ENCODE measurements at places on chromosomes 1 and 21.
A peak's percentile ranks its signal among the peaks of the same experiment; 100 is the strongest.

DNA sequence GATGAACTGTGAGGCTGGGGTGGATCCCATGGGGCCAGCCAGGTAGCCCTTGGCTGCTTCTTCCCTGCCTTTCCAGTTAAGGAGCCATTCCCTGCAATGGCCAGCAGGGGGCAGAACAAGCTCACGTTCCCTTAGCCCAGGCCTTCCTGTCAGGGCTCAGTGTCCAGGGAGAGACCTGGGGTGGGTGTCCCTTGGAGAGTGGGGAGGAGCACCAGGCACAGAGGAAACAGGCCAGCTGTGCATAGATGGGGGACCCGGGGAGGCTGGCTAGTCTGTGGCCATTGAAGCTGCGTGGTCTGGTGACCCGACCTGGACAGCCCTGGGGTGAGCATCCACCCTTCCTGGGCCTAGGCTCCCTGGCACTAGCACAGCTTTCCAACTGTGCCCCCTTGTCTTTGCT, 13.2 kb upstream of the EPS8L3 start:
- DNase-seq, result peak; percentile 65

DNA sequence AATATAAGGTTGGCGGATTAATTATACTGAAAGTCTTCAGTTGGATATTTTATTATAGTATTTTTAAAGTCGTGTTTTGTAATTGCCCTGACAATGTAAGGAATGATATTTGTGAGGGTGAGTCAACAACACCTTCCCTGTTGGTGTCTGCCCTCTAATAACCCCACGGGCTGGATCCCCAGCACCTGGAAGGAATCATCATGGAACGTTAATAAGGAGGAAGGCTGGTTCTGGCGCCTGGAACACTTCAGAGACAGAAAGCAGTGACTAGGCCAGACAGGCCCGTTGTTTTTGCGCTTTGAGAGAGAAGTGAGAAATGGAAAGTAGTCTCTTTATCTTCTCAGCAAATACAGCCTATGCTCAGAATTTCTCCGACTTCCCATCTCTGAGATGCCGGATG, 31.6 kb downstream of the TEX35 start:
- no peak for DNase-seq

DNA sequence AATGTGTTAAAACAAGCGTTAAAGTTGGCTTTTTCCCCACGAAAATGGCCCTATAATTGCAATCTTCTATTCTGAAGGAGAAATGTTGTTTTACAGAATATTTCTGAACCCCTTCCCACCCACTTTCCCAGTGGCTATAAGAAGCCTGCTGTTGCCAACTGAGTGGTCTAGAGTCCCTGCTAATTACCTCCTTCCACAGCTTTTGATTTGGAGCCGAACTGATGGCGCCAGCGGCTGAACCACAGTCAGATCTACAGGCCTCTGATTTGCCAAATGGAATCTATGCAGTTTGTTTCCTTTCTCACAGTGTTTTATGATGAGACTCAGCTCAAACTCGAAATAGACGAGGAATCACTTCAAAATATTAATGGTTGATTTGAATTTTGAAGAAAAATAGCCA, 76.0 kb upstream of the C1orf105 start:
- DNase-seq, result no peak

GRCh38 chr1:113031171-113031933, 41.6 kb upstream of the LRIG2 start:
- DNase-seq, result no peak

- DNase-seq, result no peak
Measured at GRCh38 chr1:244851546-244852231, 12.7 kb downstream of the HNRNPU start.

DNA sequence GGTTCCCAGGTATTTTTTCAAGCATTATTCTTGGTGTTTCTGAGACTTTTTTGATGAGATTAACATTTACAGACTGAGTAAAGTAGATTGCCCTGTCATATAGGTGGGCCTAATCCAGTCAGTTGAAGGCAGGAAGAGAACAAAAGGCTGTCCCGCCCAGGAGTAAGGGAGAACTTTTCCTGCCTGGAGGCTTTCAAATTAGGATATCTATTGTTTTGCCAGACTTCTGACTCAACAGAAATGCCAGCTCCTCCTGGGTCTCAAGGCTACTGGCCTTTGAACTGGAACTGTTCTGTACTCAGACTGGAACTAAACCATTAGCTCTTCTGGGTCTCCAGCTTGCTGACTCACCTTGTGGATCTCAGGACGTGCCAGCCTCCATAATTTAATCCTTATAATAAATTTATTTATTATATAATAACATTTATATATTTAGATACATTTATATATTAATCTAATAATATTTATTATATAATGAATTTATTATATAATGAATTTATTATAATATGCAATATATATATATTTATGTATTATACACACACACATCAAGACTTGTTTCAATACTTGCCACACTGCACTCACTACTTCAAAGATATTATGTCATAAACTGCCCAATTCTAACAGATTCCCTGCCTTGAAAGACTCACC, 510.8 kb upstream of the B3GALT2 start:
- no peak for DNase-seq

DNA sequence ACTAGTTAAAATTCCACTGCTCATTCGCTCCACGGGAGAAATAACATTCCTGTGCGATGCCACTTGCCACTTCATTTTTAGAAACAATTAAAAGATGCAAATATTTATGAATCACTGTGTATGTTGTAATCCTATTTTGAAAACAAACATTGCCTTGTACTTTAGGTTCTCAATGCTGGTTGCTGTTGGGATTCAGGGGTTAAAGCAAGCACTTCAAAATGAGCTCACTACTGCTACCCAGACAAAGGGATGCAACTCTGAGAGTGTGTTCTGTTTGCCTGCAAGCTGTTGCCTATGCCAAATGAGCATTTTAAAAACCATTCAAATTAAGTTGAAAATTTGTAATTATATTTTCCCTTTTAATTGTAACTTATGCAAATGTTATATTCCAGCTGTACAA, 87.5 kb downstream of the RWDD3 start:
- no peak for DNase-seq

- DNase-seq, result no peak
Measured at GRCh38 chr1:54409156-54410142, 3.3 kb upstream of the SSBP3 start.

GRCh38 chr1:239914751-239915231, 176.9 kb upstream of the FMN2 start:
- DNase-seq, result no peak

GRCh38 chr1:170226767-170227166, 81.0 kb downstream of the NTMT2 start:
- no peak for DNase-seq

DNA sequence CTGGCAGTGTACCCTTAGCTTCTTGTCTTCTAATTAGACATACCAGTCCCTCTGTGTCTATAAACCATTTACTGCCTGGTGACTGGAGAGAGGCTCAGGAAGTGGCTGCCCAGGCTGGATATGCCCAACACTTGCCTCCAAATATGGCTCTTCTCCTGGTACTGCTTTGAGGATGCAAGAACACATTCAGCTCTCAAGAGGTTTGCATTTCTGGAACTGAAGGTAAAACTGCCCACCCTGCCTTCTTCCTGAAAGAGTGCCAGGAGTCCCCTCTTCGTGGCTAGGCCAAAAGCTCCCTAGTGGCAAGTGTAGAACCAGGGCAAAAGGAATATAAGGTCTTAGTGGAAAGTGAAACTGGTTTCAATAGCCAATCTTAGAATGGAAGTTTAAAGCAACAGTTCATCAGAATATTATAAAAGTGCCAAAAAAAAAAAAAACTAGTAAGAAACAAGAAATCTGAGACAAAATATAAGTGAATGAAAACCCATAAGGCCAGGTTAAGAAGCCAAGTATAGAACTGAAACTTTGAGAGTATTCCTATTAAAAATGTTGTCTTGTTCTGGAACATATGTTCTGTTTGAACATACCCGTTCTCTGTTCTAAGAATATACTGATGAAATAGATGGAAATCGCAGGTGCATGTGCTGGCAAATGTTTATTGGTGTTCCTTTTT, 77.2 kb upstream of the CTTNBP2NL start:
- DNase-seq, result no peak

GRCh38 chr1:171744986-171745385, 3.1 kb upstream of the VAMP4 start:
- DNase-seq, result no peak

- no peak for DNase-seq
Measured at GRCh38 chr1:24850328-24850920, 79.7 kb downstream of the RUNX3 start.

DNA sequence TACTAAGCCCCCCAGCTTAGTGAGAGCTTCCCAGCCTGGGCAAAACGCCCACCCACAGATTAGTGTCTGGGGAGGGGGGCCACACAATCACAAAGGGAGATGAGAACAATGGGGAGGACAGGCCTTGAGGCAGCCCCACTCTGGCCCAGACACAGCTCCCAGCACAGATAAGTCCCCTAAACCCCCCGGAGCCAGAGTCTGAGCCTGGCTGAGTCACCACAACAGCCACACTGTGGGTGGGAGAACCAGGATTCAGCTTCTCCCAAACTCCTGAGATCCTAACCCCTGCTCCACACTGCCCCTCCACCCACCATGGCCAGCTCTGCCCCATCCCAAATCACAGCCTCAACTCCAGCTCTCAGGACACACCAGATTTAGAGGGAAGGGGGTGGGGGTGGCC, 4.2 kb downstream of the NECTIN4 start:
- no peak for DNase-seq

DNA sequence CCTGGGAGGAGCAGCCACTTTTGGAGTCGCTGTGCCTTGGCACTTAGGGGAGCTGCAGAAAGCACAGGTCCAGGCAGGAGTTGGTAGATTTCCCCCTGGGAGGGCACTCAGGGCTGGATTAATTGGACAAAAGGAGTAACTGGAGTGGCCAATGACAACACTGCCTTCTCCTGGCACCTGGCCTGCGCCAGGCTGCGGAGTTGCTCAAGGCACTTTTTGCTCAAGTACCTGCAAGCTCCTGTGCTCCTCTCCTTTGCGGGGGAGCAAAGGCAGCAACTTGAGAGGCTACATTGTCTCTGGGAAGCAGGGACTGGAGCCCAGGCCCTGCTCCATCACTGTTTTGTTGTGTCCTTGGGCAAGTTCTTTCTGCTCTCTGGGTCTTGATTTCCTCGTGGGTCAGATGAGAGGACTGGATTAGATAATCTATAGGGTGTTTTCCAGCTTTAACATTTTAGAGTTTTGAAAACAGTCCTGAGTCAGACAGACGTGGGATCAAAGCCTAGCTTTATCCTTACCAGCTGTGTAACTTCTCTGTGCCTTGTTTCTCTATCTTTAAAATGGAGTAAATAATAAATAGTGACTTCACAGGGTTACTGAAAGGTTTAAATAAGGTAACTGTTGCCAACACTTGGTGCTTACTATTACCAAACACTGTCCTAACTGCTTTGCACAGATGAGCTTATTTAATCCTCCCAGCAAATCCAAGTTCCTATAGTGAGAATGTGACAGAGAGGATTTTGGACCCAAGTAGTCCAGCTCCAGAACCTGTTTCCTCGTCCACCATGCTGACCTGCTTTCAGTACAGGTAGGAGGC, 18.0 kb upstream of the GRHL3 start:
- DNase-seq, result no peak

DNA sequence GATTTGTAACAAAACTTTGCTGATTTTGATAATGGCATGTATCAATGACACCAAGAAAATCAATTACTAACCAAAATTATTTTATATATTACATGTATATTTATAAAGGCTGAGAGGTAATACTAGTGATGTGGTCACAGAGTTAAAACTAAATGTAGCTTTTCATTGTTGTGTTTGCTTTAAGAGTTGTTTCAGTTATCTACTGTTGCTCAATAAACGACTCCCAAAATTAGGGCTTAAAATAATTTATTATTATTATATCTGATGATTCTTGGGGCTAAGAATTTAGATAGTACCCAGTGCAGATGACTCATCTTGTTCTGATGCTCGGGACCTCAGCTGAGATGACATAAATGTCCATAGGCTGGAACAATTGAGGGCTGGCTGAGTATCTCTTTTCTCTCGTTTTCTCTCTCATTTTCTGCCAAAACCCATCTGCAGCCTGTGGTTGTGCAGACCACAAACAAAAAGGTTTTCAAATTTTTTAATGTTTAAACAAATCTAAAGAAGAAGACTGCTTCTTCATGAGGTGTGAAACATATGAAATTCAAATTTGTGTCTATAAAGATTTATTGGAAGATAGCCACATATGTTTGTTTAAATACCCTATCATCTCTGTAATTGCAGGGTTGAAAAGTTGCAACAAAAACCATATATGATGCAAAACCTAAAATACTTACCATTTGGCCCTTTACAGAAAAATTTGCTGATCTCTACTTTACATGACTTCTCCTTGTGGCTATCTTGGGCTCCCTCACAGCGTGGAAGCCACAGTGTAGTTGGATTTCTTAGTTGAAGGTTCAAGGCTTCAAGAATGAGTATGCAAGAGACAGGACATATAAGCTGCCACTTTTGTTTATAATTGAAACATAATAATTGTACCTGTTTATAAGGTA, 14.8 kb upstream of the PTPRC start:
- peak; percentile 14 for DNase-seq

GRCh38 chr1:229710746-229711145, 84.7 kb downstream of the URB2 start:
- no peak for DNase-seq

DNA sequence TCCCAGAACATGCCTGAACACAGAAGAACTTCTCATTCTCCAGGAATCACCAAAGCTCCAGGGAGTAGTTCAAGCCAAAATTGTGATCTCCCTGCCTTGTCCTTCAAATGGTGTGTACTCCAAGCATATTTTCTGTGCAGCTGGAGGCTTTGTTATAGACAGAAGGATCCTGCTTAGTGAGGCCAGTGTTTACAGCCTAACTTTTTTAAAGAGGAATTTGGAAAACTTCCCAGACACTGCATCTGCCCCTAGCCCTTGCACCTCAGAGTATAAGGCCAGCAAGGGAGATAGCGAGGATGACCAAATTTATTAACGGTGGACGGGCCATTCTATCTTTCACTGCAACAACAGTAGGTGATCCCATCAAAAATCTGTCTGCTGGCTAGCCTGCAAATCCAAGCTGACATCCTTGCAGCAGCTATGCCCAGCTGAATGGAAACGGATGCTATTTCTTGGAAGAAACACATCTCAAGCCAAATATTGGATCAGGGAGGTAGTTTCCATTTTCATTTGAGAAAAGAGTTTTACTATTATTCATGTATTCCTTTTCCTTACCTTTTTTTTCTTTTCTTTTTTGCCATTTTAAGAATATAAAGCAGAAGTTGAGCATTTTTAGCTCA, 249.8 kb downstream of the USH2A start:
- no peak for DNase-seq

- peak; percentile 84 for DNase-seq
Measured at GRCh38 chr1:35192056-35192852, 691 bp downstream of the SFPQ start.

GRCh38 chr1:25462732-25463131, 32.0 kb downstream of the MACO1 start:
- DNase-seq, result no peak

DNA sequence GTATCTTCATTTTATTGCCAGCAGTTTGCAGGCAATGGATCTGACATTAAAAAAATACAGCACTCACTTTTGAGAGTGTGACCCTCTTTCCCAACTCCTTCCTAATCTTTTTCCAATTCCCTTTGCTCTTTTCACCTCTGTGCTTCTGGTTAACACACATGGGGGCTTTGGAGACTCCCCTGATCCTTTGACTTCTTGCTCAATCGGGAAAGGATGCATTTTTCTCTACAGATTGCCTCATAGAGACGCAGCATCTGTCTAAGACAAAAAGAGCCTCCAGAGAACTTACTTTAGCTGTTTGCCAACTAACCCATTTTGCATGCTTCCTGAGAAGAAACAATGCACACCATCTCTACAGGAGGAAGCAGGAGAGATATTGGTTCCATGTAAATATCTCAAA, 378.3 kb downstream of the PBX1 start:
- DNase-seq, result no peak
